T47D (cell line): ENCODE measurements at places on chromosomes 5 and 9.

DNA sequence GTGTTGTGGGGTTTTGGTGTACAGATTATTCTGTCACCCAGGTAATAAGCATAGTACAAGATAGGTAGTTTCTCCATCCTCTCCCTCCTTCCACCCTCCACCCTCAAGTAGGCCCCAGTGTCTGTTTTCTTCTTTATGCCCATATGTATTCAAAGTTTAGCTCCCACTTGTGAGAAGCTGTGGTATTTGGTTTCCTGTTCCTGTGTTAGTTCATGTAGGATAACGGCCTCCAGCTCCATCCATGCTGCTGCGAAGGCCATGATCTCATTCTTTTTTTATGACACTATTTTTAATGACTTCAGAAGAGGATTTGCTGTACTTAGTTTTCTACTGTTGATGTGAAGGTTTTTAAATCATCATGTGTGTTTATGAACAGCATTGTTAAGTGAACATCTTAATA is 11.9 kb downstream of the CCDC180 start:
- no peak for DNase-seq

- no peak for DNase-seq
Observed at GRCh38 chr5:142006363-142007236, 6.2 kb downstream of the GNPDA1 start.

GRCh38 chr9:135239769-135240141 is 152.3 kb downstream of the OLFM1 start:
- no peak for DNase-seq

DNA sequence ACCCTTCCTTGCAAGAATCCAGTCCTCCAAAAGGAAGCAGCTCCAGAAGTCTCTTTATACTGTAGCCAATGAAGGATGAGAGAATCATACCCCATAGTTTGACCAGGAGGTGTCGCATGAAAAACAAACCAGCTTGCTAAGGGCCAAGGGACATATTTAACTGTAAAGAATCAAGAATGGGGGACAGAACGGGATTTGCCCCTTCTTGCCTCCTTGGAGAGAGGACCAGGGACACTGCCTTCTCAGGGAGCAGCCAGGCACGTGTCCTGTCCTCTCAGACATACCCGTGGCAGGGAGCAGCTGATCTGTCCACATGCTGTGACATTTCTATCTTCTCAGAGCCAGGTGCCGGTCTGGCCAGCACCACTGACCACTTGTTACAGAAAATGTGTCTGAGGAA is 11.7 kb downstream of the PRUNE2 start:
- DNase-seq, result peak; percentile 23

DNA sequence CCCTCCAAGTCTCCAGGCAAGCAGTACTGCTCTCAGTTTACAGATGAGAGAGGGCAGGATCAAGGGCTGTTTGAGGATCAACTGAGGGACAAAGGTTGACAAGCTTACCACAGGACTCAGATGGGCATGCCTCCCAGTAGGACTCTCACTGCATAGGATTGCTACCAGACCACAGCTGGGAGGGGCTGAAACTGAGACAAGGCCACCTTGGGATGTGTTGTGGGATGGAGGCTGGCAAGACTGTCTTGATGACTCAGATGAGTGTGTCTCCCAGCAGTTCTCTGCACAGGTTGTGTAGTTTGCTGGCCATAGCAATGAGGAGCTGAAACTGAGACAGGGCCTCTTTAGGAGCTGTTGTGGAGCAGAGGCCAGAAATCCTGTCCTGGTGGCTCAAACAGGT is 222.2 kb upstream of the IRX1 start:
- DNase-seq, result no peak

DNA sequence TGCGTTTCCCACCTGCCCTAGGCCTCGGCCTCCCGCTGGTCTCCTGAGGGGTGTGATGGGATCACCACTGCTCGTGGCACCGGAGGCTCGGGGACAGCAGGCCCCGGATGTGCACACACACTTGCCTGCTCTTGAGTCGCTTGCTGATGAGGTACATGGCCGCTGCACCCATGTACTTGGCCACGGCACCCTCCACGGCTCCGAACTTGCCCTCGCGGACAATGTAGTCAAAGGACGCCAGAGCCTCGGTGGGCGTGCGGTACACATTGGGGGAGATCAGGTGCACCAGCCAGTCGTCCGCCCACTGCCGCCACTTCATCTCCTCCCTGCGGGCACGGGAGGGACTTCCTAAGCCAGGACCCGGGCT is 4.7 kb downstream of the PTGES2 start:
- DNase-seq, result no peak

DNA sequence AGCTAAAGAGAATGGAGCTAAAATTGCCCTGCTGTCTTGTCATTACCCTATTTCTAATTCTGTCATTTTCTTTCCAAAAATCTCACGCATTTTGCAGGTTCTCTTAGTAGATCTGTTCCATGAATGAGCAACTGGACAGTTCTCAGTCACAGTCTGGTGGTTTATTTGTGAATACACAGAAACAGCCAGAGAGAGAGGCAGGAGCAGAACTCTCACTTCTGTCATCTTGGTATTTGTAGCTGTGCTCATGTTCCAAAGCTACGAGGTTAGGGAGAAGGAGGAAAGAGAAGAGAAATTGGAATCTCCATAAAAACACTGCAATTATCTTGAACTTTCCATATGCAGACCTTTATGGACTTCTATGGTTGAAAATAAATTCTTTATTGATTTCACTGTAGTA is 118.0 kb upstream of the OR13F1 start:
- DNase-seq, result peak; percentile 24

- no peak for DNase-seq
Observed at GRCh38 chr5:160618286-160618685, 196.6 kb downstream of the PTTG1 start.

- DNase-seq, result no peak
Observed at GRCh38 chr5:147818290-147818689, 13.2 kb downstream of the SPINK1 start.

- no peak for DNase-seq
Observed at GRCh38 chr5:171961117-171961516, 45.3 kb downstream of the FBXW11 start.

GRCh38 chr5:143153332-143154119 is 250.0 kb downstream of the NR3C1 start:
- no peak for DNase-seq

DNA sequence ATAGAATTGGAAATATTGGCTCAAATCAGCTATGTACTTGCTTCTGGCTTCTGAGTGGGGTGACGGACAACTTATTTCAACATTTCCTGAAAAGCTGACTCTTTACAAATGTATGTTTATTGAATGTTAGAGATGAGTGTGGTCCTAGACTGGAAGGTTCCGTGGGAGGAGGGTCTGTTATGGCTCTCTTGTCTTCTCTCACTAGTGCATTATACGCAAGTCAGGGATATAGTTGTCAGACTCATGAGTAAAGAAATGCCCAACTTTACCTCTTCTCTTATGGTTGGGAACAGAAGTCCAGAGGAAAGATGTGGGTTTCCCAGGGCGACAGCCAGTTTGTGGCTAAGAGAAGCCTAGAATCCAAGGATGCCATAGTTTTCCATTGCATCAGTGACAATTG is 839.3 kb upstream of the WWC1 start:
- DNase-seq, result no peak

DNA sequence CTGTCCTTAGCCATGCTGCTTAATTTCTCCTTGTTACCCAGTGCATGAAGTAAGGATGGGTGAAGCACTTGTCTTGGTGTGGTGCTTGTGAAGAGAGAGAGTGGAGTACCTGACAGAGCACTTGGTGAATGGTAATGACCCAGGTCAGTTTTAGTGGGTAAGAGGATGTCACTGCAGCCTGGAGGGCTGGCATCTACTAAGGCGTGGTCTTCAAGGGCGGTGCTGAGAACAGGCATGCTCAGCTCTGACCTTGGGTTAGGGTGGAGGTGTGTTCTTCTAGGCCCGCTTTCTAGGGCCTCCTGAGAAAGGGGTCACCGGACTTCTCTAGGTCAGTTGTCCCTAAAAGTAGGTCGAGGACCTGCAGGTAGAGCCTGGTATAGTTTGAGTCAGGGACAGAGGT is 25.7 kb downstream of the SH3GL2 start:
- no peak for DNase-seq

DNA sequence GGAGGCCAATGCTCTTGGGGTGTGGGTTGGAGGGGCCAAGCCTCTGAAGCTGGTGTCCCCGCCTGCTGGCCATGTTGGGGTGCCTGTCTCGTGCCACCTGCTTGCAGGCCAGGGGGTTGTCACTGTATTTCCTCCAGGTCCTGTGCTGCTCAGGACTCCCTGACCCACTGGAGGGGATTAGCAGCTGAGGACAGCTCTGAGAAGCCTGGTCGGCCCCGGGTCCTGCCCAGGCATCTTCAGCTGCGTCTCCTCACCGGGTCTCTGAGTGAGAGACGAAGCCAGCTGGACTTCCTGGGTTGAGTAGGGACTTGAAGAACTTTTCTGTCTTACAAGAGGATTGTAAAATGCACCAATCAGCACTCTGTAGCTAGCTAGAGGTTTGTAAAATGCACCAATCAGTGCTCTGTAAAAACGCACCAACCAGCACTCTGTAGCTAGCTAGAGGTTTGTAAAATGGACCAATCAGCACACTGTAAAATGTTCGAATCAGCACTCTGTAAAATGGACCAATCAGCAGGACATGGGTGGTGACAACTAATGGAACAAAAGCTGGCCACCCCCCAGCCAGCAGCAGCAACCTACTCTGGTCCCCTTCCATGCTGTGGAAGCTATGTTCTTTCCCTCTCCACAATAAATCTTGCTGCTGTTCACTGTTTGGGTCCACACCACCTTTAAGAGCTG is 20.6 kb upstream of the SLC9A3 start:
- DNase-seq, result no peak

GRCh38 chr9:131485728-131486422 is 16.8 kb upstream of the POMT1 start:
- no peak for DNase-seq

DNA sequence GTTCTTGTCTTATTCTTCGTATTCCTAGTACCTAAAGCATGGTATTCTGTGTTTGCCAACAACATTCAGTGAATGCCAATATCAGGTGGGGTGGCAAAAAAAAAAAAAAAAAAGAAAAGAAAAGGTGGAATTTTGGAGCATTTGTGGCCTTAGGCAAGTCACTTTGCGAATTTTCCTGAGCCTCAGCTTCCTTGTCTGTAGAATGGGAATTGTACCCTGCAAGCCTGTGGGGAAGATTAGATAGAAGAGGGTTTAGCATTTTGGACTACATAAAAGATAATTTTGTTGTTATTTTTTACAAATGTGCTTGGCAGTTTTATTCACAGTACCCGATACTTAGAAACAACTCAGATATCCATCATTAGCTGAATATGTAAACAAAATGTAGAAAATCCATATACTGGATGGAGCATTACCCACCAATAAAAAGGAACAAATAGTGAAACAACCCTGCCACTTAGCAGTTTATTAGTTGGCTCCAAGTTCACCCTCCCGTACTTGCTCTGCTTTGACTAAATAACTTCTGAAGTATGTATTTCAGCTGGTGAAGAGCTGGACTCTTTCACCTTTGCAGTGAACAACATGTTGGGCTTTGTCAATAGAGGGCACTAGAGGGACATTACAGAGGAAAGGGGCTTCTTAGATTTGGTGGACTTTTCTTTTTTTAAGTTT is 13.6 kb downstream of the UBE2D2 start:
- no peak for DNase-seq

DNA sequence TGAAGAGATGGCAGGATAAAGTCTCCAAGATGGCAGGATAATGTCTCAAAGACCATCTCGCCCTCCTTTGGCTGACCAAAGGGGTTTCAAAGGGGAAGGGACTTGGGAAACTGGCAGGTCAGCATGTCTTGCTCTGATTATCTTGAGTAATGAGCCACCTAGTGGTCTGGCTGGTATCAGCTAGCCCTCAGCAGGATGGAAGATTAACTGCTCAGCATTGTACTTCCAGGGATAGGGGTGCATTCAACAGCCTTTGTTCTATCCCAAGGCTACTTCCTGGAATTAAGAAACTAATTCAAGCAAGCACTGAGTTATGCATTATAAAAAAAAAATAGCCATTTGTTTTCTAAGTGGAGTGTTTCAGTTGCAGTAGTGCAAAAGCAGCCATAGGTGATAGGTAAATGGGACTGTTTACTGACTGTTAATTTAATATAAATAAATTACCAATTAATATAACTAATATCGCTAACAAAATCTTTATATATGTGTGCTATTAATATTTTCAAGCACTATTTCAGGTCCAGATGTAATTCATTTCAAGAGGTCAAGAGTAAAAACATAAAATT is 555.5 kb downstream of the CDH9 start:
- DNase-seq, result peak; percentile 77

- no peak for DNase-seq
Observed at GRCh38 chr9:128215491-128216409, 12.6 kb downstream of the DNM1 start.

GRCh38 chr9:80326105-80326504 is 754.3 kb downstream of the TLE4 start:
- no peak for DNase-seq

- no peak for DNase-seq
Observed at GRCh38 chr5:120761986-120762385, 297.9 kb downstream of the PRR16 start.

DNA sequence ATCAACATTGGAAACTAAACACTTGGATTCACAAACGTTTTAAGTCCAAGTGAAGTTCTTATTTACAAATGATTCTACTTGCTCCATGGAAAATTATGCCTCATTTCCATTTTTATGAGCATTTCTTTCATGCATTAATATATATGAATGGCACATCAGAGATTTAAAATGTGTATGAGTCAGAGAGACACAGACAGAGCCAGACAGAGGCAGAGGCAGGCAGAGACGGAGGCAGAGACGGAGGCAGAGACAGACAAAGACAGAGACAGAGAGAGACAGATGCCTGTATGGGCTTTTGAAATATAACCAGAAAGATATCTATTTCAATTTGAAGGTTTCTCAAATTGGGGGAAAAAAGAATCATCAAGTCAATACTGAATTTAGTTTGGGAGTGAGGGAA is 649.0 kb downstream of the PTPRD start:
- DNase-seq, result no peak

DNA sequence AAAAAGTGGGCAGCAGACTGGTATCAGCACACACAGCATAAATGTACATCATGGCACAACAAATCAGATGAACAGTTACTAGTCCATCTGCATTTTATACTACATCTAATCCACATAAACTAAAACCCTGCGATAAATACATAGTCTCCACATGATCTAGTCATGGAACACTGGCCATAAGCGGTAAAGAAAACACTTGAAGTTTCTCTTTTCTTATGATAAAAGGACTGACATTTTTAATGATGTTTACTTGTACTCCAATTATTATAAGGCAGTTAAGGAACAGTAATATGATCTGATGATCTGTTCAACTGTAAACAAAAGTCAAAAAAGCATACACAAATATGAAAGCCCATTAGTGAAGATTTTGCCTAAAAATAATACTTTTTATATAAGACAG is 112.5 kb downstream of the MPDZ start:
- DNase-seq, result no peak

- DNase-seq, result no peak
Observed at GRCh38 chr5:85990998-85991397, 626.7 kb upstream of the COX7C start.

- DNase-seq, result no peak
Observed at GRCh38 chr5:76257897-76258296, 145.2 kb upstream of the IQGAP2 start.

DNA sequence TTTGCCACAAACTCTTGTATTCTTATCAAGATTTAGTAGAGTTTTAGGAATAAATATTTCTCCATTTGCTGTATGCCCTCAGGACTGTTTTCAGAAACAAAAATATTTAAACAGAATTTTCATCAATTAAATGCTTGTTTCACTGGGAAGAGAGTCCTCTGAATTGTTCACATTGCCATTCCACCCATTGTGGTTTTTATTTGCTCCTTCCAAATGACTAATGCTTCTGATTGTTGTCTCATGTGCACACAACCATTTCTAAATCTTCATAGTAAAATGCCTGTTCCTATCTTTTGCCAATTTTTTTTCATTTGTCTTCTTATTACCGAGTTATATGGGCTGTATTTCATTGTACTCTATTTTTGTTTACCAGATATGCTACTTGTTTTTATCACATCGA is 10.6 kb downstream of the MARCOL start:
- DNase-seq, result no peak
